Cortex of kidney (tissue), 1 donor: ENCODE measurements at places on chromosomes 5 and 9.

DNA sequence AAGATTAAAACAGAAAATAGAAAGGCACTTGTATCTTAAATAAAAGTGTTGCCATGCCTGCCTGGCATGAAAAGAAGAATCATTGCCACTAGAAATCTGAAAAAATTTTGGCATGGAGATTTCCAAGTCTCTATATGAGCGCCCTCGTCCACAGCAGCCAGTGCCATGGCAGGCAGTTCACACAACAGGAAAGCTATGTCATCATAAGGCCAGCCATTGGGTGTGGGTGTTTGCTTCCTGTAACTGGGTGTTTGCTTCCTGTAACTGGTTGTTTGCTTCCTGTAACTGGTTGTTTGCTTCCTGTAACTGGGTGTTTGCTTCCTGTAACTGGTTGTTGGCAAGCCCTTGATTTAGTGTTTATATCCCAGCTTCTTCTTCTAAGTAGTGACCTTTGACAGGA, 446.7 kb downstream of the IRX1 start:
- no peak for DNase-seq

GRCh38 chr5:82628364-82628910, 350.3 kb upstream of the RPS23 start:
- no peak for DNase-seq

GRCh38 chr5:102536323-102536928, 37.6 kb upstream of the SLCO6A1 start:
- no peak for DNase-seq

DNA sequence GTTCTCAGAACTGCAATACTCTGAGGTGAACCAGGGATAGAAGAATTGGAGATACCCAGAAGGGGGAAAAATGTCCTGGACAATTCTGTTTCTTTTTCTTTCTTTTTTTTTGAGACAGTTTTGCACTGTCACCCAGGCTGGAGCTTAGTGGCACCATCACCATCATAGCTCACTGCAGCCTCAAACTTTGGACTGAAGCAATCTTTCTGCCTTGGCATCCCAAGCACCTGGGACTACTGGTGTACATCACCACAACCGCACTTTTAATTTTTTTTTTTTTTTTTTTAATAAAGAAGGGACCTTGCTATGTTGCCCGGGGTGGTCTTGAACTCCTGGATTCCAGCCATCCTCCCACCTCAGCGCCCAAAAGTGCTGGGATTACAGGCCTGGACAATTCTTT, 1.9 kb downstream of the EMB start:
- DNase-seq = no peak

DNA sequence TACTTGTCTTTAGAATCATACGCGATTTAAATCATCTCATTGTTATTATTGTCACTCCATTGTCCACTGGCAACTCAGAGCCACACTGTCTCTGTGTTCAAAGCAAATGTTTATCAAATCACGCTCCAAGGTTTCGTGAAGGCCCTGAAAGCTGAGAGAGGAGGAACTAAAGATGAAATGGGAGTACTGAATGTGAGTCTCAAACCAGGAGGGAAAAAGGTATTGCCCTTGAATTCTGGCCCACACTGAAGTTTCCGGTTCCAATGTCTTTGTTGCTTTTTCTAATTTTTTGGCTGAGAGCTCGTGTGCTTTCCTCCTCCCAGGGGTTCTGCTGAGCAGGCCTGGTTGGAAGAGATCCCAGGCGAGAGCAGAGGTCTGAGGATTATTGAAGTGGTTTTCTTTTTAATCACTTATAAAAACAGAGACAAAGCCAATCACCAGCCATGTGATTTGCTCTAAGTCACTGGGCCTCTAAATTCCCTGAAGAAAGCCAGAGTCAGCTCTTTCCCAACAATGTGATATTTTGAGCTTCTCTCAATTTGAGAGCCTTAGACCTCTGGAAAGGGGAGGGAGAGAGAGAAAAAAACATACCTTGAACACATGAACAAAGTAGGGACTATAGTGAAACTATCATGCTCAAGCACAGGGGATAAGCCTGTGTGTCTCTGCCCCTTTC, 420.8 kb upstream of the GRAMD2B start:
- no peak for DNase-seq

DNA sequence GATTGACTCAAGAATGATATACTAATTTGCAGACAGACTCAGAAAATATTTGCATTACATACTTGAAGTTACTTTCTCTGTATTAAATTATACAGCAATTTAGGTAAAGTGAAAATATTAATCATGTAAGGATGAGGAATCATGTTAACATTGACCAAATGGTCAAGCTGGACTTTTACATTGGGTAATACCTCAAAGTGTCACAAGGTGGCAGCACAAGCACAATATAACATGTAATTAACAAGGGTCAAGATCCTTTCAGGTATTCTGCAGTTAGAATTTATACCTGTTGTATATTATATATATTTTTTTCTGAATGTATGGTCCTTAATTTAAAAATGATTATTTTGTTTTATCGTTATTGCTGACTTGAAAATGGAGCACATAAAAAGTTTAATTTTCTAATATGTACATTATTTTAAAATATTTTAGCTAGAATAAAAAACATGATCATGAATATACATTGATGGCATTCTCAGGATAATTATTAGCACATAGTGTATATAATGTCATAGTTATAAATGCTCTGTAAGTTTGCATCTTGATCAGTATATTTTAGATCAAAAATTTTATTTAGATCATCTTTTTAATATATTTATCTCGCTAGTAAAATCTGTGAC, 8.6 kb downstream of the HAPLN1 start:
- DNase-seq = no peak
